ENCODE measurements at places on chromosomes 5 and 9. TPM values are rescaled to one million over a fixed set of nuclear protein-coding genes. Genes with fewer than 3 reads are reported as not detected.

PDZD2 gene
- total RNA-seq, result 1.8 TPM

FBN2 gene
- 49.0 TPM for total RNA-seq

FIBCD1 gene
- 0.51 TPM for total RNA-seq

CYLC2 gene
- total RNA-seq, result not detected

SOX30 gene
- under 0.01 TPM for total RNA-seq

OR1Q1 gene
- not detected for total RNA-seq

THBS4 gene
- 0.26 TPM for total RNA-seq

DIPK1B gene
- not detected for total RNA-seq

FOXD4L5 gene
- total RNA-seq, result 0.13 TPM

PCDHGA7 gene
- total RNA-seq, result 0.51 TPM

FRRS1L gene
- not detected for total RNA-seq

NIPAL4 gene
- total RNA-seq, result 5.3 TPM

FAF2 gene
- 46.9 TPM for total RNA-seq

HSPB3 gene
- not detected for total RNA-seq

PIP5KL1 gene
- total RNA-seq, result 2.1 TPM

BARHL1 gene
- not detected for total RNA-seq

CD14 gene
- 3.2 TPM for total RNA-seq

MAP1B gene
- total RNA-seq, result 5.8 TPM

LMX1B gene
- total RNA-seq, result not detected

FCHSD1 gene
- total RNA-seq, result 14.2 TPM

SLC30A5 gene
- total RNA-seq, result 56.2 TPM

SPATA31C1 gene
- total RNA-seq, result not detected

ROPN1L gene
- 0.13 TPM for total RNA-seq

POU4F3 gene
- total RNA-seq, result 0.13 TPM

C9orf152 gene
- total RNA-seq, result under 0.01 TPM

ALDH1A1 gene
- 5.0 TPM for total RNA-seq

CORO2A gene
- total RNA-seq, result 22.1 TPM

MEF2C gene
- 0.26 TPM for total RNA-seq

LCN2 gene
- total RNA-seq, result 48.4 TPM

IL13 gene
- total RNA-seq, result not detected

FCN2 gene
- not detected for total RNA-seq

GRXCR2 gene
- total RNA-seq, result not detected

WDR38 gene
- total RNA-seq, result not detected

IFNA13 gene
- not detected for total RNA-seq

IFNA21 gene
- total RNA-seq, result not detected

OTULINL gene
- 0.79 TPM for total RNA-seq

SPAAR gene
- total RNA-seq, result not detected

Measured in bronchial epithelial cell (primary cell).